ENCODE measurements at places on chromosomes 12 and 14. TPM values are rescaled to one million over a fixed set of nuclear protein-coding genes. Genes with fewer than 3 reads are reported as not detected.

Gene AQP6
- total RNA-seq: not detected

Gene IL23A
- not detected for total RNA-seq

Gene GALC
- total RNA-seq: 55.1 TPM

Gene RAD9B
- total RNA-seq: 2.4 TPM

Gene SPIC
- not detected for total RNA-seq

DNA sequence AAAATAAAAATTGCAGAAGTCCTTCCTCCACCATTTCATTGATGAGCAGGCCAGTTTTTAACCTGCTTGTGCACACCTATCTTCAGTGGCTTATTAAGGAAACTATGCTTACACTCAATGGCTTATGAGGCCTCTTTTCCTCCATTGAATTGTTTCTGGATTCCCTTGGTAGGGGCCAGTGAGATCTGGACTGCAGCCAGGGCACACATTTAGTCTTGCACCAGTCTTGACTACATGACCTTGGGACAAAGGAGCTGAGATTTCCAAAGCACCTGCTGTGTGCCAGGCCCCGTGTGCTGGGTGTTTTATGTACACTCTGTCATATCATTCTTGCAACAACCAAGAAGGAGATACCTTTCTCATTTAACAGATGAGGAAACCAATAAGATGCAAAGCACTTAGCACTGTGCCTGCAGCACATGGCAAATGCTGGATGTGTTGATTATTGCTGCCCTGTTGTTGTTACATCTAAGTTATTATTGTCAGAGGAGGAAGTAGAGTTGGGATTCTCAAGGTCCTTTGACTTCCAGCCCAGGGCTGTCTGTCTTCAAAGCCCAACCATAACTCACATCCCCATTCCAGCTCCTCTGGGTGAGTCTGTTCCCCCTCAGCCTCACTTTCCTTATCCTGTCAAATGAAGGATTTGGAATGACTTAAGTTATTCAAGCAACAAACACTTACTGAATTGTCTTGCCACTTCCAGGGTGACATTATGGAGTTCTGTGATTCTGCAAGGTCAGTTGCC lies 31.6 kb upstream of the RIN3 start:
- H3K36me3 ChIP-seq: no peaks in the 10 kb centered on the region
- H3K4me1 ChIP-seq: peaks cover 17% of the 10 kb centered on the region
- H3K27ac ChIP-seq: no peak overlapping the region
- no peak overlapping the region for H3K4me3 ChIP-seq
- no peak for DNase-seq
- no peaks in the 10 kb centered on the region for H3K27me3 ChIP-seq

DNA sequence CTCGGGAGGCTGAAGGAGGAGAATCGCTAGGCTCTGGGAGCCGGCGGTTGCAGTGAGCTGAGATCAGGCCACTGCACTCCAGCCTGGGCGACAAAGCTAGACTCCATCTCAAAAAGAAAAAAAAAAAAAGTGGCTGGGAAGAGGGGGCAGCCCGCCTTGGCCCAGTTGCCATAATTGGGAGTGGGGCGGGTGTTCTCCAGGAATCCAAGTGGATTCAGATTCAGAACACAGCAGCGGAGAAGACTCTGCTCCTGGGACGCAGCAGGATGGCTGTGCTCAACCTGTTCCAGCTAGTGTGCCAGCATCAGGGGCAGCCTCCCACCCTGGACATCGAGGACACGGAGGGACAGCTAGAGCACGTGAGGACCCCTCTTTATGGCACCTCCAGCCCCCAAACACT lies 5.5 kb downstream of the CFAP73 start:
- no peaks in the 10 kb centered on the region for H3K27me3 ChIP-seq
- no peak for DNase-seq
- peaks cover 9% of the 10 kb centered on the region for H3K4me1 ChIP-seq
- H3K4me3 ChIP-seq: no peak overlapping the region

GRCh38 chr14:100372357-100373048 lies 49.4 kb downstream of the SLC25A47 start:
- peaks cover 50% of the 10 kb centered on the region for H3K4me1 ChIP-seq
- H3K36me3 ChIP-seq: peaks cover 31% of the 10 kb centered on the region
- no peak overlapping the region for H3K4me3 ChIP-seq
- no peak for DNase-seq
- H3K27me3 ChIP-seq: no peaks in the 10 kb centered on the region
- no peak overlapping the region for H3K27ac ChIP-seq

DNA sequence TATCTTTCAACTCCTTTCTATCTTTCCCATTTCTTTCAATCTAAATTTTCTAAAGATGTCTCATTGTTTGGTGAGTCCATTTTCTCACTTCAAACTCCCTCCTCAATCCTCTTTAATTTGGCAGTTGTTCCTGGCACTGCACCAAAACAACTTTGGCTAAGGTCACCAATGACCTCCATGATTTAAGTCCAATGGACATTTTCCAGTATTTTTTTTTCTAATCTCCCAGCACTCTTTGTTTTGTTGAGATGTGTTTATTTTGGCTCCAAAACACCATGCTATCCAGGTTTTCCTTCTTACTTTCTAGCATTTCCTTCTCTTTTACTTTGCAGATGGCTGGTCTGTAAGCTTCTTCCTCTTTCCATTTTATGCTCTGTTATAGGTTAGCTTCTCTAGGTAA lies 42.5 kb upstream of the OTOGL start:
- H3K4me3 ChIP-seq: no peak overlapping the region
- H3K27me3 ChIP-seq: no peaks in the 10 kb centered on the region
- H3K36me3 ChIP-seq: no peaks in the 10 kb centered on the region
- H3K27ac ChIP-seq: no peak overlapping the region

- H3K36me3 ChIP-seq: no peaks in the 10 kb centered on the region
- H3K27me3 ChIP-seq: no peaks in the 10 kb centered on the region
- DNase-seq: no peak
- peaks cover 38% of the 10 kb centered on the region for H3K4me1 ChIP-seq
- no peak overlapping the region for H3K4me3 ChIP-seq
- H3K27ac ChIP-seq: peak overlapping the region; percentile 81
Observed at GRCh38 chr14:94600148-94600545, 12.0 kb upstream of the SERPINA3 start.

GRCh38 chr14:24310265-24310645 lies 315 bp downstream of the LTB4R2 start:
- peaks cover 28% of the 10 kb centered on the region for H3K36me3 ChIP-seq
- H3K27ac ChIP-seq: peak overlapping the region; percentile 79
- peaks cover 68% of the 10 kb centered on the region for H3K4me1 ChIP-seq
- H3K4me3 ChIP-seq: peak overlapping the region; percentile 56
- DNase-seq: no peak

DNA sequence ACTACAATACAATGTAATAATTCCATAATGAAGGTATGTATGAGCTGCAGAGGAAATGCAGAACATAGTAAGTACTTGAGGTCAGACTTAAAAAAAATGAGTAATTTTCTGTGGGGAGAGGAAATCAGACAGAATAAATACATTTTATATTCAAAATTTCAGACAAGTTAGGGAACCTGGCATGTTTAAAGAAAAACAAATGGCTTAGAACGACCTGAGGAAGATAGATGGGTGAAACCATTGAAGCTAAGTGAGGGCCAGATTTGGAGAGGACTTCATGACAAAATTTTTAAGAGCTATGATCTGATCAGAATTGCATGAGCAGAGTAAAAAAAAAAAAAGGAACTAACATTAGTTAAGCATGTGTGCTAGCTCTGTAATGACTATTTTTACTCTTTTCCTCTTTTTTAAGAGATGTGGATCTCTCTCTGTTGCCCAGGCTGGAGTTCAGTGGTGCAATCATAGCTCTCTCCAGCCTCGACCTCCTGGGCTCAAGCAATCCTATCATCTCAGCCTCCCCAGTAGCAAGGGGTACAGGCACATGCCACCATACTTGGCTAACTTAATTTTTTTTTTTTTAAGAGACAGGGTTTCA lies 157.6 kb upstream of the PDE3A start:
- H3K27me3 ChIP-seq: no peaks in the 10 kb centered on the region
- H3K36me3 ChIP-seq: no peaks in the 10 kb centered on the region
- H3K4me3 ChIP-seq: no peak overlapping the region
- H3K4me1 ChIP-seq: no peaks in the 10 kb centered on the region
